ENCODE measurements at places on chromosomes 3 and 15. TPM values are rescaled to one million over a fixed set of nuclear protein-coding genes. Genes with fewer than 3 reads are reported as not detected.
A peak's percentile ranks its signal among the peaks of the same experiment; 100 is the strongest.

DNA sequence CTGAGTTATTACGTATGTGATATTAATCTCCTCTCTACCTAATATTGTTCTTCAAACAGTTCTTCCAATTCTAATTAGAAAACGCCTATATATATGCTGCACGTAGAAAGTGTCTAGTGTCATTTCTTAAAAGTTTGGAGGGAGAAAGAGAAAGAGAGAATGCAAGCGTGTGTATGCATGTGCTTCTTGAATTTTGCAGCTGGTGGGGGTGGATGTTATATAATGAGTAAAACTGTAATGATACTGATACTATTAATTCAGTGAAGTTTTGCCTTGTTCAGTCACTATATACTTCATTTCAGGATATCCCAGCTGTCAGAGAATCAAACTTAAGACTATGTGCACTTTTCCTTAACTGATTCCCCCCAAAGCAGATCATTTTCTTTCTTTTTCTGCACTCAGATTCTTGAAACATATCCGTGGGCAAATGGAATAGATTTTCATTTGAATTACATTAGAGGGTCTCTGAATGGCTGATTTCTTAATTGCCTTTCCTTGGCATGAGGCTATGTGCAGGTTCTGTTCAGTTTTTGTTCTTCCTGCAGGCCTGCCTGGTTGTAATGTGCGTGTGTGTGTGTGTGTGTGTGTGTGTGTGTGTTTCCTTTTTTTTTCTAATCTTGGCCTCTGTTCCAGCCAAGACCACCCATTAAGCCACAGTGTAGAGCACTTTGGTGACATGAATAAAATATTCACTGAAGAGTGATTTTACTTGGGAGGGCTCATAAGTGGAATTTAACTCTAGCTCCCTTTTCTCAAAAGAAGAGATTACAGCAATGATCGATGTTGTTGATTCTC is 617.5 kb downstream of the RBMS3 start:
- DNase-seq = no peak

DNA sequence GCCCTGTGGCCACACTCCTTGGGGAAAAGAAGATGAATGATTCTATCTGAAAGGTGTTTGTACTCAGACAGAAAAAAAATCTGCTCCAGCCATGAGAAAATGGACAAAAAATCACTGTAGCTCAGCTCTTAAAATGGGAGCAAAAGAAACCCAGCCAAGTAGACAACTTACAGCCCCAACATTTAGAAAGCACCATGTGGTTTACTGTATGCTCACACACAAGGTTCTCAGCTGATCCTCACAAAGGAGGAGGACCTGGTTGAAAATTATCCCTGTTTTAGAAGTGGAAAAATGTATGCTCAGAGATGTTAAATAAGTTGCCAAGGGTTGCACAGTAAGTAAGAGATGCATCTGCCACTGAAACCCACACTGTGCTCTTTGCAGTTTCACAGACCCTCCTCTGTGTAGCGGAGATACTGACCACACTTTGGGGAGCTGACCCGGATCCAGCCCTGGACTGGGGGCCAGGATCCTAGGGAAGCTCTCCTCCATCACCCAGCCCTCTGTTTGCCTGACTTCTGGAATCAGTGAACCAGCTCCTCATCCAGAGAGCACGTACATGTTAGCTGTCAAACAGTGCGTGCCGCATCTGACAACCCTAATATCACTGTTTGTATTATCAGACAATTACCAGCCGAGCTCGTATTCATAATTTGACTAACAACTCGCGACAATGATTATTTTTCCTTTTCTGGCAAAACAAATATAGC is 32.7 kb upstream of the TPRG1 start:
- DNase-seq = no peak

GRCh38 chr15:89963301-89964231 is 37.6 kb upstream of the ZNF710 start:
- no peak for DNase-seq

DNA sequence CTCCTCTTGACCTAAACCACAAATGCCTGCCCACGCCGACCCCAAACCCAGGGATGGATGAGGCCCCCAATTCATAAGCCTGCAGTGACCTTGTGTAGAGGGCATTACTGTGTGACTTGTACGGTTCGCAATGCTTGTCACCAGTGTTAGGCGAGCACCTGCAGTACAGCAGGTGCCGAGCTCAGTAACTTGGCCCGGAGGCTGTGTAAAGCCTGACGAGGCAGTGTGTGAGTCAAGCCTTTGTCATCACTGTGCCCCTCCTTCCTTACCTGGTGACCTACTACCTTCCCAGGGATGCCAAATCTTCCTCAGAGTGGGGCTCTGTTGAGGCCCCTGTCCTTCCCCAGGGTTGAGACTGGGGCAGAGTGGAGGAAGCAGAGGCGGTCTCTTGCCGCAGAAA is 37.2 kb upstream of the TMEM115 start:
- DNase-seq = no peak

Gene MOBP
- total RNA-seq = not detected

DNA sequence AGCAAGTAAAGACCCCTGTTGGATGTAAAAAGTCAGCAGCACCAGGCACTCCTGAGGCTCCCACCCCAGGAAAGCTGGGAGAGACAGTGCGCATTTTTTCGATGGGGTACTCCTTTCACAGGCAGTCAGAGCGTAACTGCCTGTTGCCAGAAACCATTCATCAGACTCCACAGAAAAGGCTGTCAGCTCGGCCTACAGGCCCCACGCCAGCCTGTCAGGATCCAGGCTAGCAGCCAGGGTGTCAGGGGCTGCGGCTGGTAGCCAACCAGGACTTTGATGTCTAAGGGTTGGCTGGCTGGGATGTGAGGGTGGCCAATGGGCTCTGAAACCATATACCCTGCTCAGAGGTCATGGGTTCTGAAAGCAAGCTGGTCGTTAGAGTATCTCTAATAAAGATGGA is 164.5 kb downstream of the WNT5A start:
- no peak for DNase-seq

GRCh38 chr15:91908391-91908790 is 54.9 kb downstream of the SLCO3A1 start:
- DNase-seq = no peak

- no peak for DNase-seq
Observed at GRCh38 chr15:60389261-60390077, 8.3 kb downstream of the ANXA2 start.

DNA sequence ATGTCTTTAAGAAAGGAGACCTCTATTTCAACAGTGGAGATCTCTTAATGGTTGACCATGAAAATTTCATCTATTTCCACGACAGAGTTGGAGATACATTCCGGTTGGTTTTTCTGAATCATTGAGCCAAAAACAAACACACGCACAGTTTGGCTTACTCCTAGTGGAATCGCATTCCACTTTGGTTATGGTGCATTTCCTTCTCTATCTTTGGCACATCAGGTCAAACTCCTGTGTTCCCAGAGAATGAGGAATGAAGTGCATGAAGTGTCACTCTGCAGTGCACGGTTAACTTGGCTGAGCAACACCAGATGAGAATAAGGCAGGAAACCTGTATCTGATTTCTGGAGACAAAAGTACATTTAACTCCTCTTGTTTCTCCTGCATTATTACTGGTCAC is 38.5 kb downstream of the HDC start:
- DNase-seq = no peak

DNA sequence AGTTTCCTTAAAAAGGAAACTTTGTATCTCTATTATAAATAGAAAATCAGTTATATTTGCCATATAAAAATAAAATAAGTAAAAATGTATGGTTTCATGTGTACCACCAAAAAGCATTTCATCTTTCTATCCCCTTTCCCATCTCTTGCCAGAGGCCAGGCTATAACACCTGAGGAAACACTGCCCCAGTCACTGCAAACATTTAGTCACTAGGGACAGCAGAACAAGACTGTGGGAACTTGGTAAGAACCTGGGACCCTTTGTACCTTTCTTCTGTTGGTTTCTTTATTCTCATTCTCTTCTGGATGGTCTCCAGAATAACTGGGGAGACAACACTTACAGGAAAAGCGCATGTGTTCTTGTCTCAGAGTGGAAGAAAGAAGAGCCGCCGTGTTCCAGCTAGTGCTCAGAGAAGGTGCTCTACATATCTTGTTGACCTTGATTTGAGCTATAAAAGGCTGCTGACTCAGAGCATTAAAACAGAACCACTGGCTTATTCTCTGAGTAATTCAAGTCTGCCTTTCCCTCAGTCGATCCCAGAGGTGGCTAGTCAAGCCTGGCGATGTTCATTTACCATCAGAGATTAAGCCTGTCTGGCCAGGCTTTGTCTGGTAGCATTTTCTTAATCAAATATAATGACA is 361.6 kb downstream of the RBMS3 start:
- no peak for DNase-seq

GRCh38 chr3:69009559-69010410 is 3.7 kb downstream of the EOGT start:
- no peak for DNase-seq

- DNase-seq = no peak
Observed at GRCh38 chr3:180707896-180708295, 28.6 kb upstream of the CCDC39 start.

DNA sequence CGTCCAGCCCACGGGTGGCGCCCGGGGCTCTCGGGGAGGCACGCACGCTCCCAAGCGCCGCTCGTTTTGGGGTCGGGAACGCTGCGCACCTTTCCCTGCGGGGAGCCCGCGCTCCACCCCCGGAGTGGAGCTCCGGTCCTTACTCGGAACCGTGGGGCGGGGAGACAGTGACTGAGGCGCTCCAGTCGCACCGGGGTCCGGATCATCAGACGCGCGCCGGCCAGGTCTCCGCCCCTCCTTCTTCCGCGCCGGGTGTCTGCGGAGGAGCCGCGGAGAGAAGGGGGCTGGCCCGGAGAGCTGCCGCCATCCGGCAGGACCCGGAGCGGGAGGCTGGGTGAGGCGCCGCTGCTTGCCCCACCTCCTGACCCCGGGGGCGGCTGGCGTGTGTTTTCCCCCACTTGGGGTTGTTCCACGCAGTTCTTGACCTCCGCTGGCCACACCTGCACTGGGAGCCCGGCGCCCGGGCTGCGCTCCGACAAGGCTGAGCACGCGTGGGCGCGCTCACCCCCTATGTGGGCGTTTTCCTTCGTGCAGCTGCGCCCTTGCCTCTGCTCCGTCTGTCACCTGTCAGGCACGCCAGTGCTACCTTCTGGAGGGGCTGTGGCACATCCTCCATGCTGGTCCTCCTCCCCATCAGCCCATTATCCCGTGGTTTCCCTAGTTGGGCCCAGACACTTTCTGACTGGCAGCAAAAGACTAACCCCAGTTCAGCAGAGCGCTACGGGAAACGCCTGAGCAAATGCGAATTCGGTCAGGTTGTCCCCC is at the start of gene MCF2L2:
Gene MCF2L2, minus strand, starts transcription at position 173 of the 765 bp plus-strand sequence. CDS start 642 bp downstream, outside the sequence.
- DNase-seq = peak; percentile 87

DNA sequence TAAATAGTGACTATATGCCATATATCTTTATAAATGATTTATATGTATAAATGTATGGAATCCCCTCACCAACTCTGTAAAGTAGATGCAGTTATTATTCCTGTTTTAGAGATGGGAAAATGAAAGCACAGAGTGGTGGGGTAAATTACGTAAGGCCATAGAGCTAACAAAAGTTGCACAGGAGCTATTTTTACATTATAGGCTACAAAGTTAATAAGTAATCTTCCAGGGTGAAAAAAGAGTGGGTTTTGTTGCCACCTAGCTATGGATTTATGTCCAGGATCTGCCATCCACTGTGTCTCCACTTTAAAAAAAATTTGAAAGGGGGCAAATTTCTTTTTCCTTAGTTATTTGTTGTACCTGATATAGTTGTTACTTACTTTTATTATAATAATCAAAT is 235.7 kb downstream of the MCTP2 start:
- DNase-seq = no peak

DNA sequence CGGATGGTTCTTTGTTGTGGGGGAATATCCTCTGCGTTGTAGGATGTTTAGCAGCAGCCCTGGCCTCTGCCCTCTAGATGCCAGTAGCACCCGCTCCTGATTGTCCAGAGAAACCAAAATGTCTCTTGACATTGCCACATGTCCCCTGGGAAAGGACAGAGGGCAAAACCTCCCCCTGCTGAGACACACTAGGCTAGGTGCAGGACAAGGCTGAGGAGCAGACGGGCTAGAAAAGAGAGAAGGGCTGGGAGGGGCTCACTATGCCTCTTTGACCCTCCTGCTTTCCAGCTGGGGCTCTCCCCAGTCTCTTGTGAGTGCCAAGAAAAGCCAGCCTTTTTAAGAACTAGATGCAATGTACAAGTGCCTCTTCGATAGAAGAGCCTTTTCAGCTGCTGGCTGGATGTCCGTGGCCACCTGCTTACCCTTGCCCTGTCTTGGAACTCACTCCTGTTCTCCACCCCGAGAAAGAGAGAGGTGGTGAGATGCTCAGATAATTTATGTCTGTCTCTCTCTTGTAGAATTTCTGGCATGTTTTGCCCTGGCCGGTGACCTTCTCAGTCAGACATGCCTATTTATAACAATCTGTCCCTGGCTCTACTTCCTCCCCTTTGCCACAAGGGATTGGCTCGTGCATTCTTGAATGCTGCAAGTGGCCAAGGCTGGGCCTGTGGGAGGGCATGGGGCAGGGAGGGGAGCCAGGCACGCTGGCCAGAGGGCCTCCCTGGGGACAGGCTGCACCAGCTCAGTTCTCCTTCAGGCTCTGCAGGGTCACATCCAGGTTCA is 142.6 kb downstream of the RPLP1 start:
- DNase-seq = no peak

DNA sequence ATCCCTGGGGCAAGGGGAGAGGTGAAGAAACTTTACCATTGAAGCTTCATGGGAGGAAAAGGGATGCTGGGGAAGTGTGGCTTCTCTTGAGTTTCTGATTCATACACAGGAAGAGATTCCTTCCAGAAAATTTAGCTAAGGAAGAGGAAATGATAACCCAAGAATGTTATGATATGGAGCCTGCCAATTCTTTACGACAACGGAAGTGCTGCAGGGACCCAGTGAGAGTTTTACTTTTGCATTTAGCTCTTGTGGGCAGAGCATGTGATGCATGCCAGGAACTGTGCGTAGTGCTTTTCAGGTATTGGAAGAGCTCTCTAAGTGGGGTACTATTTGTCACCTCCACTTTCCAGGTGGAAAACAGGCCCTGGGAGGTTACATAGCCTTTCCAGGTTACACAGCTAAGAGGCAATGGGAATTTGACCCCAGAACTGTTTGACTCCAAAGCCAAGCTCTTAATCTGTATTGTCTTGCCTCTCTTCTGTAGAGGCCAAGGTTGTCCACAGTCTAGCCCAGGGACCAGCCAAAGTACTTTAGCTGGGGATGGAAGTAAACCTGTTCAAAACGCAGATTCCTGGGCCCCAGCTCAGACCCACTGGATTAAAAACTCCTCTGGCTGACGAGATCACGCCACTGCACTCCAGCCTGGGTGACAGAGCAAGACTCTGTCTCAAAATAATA is 23.0 kb downstream of the CMTM7 start:
- DNase-seq = no peak

Gene TF
- total RNA-seq = 1.9 TPM

Gene CDHR4
- not detected for total RNA-seq
